ENCODE measurements at places on chromosomes 6 and 20.

GRCh38 chr6:160077526-160077925 lies 44.1 kb upstream of the SLC22A1 start:
- no peak for DNase-seq

DNA sequence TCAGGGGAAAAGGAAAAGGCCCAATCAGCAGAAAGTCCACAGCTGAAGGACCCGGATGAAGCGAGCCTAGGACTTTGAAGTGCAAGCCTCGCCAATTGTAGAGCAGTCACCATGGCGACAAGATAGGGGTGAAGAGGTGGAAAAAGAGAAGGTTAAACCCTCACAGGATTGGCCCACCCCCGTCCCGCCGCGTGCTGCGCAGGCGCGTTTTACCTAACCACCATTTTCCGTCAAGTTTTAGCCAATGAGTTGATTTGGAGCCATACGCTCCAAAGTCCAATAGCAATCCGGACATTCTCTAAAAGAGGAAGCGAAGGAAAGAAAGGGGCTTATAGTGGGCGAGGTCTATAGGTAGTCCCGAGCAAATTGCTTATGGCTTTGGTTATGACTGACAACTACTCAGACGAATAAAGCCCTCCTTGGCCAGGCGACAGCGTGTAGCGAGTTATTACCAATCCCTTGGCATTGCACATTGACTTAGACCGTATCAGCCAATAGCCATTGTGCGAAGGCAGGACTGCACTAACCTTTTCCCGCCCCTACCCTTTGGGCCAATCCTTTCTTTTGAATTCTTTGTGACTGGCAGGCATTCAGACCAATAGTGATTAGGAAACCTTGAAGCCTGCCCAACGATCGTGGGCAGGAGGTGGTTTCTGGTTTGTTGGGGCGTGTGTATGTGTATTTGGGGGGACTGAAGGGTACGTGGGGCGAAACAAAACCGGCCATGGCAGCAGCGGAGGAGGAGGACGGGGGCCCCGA lies at the start of gene RNF5:
RNF5 (plus strand) TSS at position 618 of the 759 bp plus-strand sequence; CDS start at position 725, 107 bp downstream.
- DNase-seq, result peak; percentile 100

- DNase-seq, result peak; percentile 99
Measured at GRCh38 chr6:30672445-30673253, at the start of gene DHX16. Gene DHX16 (minus strand): TSS chr6:30673006. CDS start chr6:30672841, 165 bp downstream.

DNA sequence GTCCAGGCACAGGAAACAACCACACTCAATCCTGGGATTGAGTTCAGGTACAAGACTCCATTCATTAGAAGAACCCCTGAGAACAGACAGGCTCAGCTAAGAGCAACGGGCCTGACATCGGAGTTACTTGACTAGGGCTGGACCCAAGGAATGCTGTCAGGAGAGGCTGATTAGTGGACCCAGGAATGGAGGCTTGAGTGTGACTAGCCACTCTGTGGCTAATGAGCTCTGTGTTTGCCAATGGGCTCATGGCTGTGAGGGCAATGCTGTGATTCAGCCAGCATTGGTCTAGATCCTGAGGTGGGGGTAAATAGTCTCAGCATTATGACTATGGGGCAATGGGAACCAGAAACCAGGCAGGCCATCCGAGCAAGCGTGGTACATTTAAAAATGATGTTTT lies 71.8 kb downstream of the RIOK1 start:
- no peak for DNase-seq

- DNase-seq, result no peak
Measured at GRCh38 chr6:82362144-82362543, 1.5 kb upstream of the TPBG start.

- peak; percentile 83 for DNase-seq
Measured at GRCh38 chr6:146545581-146545980, 1.9 kb downstream of the RAB32 start.

DNA sequence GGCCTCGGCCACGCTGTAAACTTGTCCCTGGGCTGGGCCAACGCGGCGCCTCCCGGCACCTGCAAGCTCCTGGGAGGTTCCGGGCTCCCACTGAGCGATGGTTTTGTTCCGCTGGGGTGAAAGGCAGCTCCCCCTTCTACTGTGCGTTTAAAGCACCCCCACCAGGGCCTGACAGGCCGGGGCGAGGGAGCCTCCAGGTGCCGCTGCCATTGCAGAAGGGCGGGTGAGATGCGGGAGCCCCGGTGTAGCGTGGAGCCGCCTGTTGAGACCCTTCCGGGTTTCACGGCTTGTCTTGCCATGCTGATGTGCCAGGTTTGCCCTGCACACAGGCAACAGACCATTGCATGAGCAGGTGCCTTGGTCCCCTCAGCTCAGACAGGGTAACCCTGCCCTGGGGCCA lies 2.9 kb downstream of the COL20A1 start:
- DNase-seq, result no peak

- DNase-seq, result peak; percentile 97
Measured at GRCh38 chr6:64683682-64684081, 1023.3 kb downstream of the EYS start.

DNA sequence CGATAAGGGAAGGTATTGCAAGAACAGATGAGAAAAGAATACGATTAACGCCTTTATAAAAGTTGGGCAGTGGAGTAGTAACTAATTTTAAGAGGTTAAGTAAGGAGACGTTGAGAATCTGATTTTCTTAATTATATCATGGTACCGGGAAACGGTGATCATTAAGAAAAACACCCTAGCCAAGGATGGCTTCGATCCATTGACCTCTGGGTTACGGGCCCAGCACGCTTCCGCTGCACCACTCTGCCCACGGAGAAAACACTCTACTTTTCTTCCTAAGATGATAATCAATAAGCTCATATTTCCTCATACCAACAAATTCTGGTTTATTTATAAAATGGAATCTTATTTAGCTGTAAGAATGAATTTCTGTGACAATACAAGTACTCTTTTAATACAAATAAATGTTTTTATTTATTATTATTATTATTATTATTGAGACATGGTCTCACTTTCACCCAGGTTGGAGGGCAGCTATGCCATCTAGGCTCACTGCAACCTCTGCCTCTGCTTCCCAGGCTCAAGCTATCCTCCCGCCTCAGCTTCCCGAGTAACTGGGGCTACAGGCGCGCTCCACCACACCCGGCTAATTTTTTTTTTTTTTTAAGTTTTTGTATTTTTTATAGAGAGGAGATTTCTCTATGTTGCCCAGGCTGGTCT lies 8.3 kb downstream of the POM121L2 start:
- no peak for DNase-seq

Measured in choroid plexus epithelial cell (primary cell).